ENCODE measurements at places on chromosomes 3 and 15.
A peak's percentile ranks its signal among the peaks of the same experiment; 100 is the strongest.

- DNase-seq: no peak
Observed at GRCh38 chr3:99708207-99708745, 69.9 kb downstream of the COL8A1 start.

- peak; percentile 48 for DNase-seq
Observed at GRCh38 chr15:35519541-35520149, 26.3 kb downstream of the DPH6 start.

- no peak for DNase-seq
Observed at GRCh38 chr3:58427661-58428361, 5.8 kb downstream of the PDHB start.

DNA sequence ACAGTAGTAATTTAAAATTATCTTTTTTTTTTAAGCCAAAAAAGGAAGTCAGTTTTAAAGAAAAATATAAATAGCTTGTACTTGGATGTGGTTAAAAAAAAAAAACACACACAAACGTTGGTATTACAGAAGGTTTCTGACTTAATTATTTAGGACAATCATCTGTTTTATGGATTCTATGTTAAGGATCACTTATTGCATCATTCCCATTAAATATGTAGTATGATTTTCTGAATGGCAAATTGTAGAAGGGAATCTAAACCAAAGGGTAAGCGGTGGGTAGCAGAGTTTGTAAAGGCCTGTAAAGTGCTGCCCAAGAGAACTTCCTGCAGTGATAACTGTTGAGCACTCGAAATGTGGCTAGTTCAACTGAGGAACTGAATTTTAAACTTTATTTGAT, 8.0 kb downstream of the SENP2 start:
- DNase-seq: no peak

DNA sequence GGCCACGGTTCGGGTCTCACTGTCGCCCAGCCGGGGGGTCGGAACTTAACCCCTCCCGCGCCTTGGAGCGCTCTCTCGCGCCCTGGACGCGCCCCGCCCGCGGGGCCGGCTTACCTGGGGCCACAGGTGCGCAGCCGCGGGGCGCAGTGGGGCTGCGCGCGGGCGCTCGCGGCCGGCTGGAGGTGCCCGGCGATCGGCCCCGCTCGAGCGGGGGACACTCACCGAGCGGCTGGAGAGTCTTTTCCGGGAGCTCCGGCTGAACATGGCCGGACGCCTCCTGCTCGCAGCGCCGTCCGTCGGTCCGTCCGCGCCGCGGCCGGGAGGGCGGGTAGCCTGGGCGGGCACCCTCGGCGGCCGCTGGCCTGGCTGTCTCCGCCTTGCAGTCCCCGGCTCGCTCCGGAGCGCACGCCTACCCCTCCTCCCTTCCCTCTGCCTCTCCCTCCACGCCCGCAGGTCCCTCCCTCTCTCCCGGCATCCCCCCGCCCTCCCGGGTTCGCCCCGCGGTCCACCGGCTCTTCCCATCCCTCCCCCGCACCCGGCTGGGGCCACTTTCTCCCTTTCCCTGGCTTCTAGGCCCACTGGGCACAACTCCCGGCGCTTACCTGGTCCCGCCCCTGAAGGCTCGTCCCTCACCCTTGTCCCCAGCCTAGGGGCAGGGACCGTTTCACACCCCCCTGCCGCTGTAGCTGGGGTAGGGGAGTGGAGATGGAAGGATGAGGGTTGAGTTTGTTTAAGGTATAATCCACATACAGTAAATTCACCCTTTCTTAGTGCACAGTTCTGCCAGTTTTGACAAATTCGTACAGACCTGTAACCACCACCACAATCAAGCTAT, 220.1 kb upstream of the PRICKLE2 start:
- DNase-seq: no peak

DNA sequence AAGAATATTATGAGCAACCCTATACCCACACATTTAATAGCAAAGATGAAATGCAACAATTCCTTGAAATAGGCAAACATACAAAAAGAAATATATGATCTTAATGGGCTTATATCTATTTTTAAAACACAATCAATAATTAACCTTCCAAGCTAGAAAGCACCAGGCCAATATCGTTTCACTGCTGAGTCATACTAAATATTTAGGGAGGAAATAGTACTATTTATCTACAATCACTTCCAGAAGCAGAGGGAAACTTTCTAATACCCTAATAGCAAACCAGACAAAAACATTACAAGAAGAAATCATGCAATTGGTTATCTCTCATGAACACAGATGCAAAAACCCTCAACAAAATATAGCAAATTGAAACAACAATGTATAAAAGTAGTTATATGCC, 207.8 kb downstream of the MTHFS start:
- no peak for DNase-seq

GRCh38 chr3:45509038-45509767, 85.3 kb upstream of the LIMD1 start:
- no peak for DNase-seq

- DNase-seq: peak; percentile 73
Observed at GRCh38 chr15:60326824-60327654, 70.7 kb downstream of the ANXA2 start.

DNA sequence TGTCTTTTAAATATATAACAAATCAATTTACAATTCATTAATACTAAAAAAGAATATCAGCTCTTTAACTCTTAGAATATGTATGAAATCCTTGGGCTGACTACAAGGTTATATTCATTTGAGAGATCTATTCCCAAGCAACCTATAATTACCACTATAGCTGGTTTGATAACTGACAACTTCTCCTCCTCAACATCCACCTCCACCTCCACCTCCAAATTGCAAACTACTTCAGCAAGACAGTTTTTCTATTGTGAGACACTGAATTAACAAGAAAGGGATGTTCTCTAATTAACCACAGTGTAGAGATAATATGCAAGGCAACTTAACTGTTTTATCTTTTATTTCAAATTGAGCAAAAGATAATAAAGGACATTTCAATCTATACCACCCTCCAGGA, 284.8 kb upstream of the ARL6 start:
- no peak for DNase-seq

- DNase-seq: no peak
Observed at GRCh38 chr3:16666206-16666605, 61.0 kb upstream of the DAZL start.

DNA sequence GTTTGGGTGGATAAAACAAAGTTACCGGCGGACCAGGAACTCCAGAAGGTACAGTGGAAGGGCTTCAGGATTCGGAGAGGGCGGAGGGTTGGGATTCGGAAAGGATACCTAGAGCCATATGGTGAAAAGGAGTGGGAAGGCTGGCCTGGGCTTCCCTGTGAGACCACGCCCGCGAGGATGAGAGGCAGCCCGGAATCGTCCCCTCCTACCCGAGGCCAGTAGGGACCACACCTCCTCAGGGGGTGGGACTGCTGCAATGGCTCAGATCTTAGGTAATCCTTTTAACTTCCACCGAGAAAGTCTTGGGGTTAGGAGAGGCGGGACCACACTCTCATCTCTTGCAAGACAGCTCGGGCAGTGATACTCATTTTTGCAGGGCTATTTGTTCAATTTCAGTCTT, 511.3 kb downstream of the OCA2 start:
- DNase-seq: no peak

DNA sequence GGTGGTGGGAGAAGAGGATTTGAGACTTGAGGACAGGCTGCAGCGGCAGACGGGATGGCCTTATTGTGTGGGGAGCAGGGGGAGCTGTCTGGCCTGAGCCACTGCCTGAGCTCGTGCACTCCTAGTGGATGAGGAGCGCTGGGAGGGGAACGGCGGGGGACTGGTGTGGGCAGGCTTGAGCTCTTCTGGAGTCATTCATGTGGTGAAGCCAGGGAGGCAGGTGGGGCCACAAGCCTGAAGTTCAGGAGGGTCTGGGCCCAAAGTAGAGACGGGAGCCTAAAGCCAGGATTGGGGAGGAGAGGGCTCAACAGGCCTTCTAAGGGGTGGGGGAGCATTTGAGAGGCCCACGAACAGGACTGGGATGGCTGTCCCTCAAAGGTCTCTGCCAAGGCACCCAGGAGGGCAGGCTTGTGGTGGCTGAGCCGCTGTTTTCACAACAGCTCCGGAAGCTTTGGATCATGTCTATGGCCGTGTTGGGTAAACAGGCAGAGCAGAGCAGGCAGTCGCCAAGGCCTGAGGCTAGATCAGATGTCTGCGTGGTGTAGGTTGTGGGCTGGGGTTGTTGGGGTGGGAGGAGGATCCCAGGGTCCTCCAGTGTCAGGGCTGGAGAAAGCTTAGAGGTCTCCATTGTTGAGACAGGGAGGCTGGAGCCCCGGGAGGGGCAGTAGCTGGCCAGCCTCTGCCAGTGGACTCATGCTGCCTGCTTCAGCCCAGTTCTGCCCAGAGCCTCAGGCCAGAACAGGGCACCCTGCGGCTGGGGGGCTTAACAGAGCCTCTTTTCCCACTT, 8.2 kb downstream of the PRKCD start:
- DNase-seq: no peak

DNA sequence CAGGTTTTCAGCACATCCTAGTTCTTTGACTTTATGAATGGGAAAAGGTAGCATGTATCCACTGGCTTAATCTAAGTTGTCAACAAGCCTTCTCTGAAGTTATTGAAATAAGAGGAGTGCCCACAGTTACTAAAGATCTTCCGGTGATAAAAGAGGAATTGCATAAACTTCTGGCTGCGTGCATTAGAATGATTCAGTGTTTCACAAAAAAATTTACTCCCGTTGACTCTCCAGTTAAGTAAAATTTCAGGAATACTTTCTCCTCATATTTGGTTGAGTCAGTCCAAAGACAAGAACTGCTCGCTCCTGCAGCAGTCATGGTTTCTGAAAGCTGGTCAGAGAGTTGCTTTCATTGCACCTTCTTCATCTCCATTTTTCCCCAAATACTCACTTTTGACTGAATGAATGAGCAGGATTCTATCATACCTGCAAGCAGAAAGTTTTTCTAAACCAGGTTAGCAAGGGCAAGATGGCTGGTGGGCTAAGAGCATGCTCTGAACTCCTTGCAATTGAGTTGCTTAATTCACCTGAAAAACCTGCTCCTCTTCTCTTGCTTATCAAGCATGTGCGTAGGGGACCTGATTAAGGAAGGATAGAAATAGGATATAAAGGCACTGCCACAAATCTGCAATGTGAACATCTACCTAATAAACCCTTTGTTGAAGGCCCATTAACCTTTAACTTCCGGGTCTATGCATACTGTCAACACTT, 64.2 kb upstream of the TIMP4 start:
- no peak for DNase-seq

GRCh38 chr3:181328346-181328745, 338.8 kb upstream of the DNAJC19 start:
- peak; percentile 18 for DNase-seq

GRCh38 chr3:23701716-23702597, 103.8 kb upstream of the UBE2E1 start:
- DNase-seq: peak; percentile 1

- peak; percentile 67 for DNase-seq
Observed at GRCh38 chr3:194404365-194405140, 5.5 kb upstream of the GP5 start.

GRCh38 chr15:79170256-79170664, 79.7 kb upstream of the RASGRF1 start:
- no peak for DNase-seq

DNA sequence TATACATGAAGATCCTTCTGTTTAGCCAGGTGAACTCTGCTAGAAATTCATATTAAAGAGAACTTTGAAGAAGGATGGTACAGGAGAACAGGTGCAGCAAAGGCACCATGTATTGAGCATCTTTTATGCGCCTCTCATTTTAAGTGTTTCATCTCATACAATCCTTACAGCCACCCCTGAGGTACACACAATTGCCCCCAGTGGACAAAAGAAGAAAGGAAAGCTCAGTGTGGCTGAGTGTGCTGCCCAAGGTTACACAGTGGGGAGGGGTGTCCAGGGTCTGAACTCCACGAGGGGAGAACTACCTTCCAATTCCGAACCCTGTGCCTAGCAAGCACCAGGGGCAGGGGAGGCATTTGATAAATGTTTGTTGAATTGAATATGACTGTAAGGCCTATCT, 98.6 kb downstream of the MECOM start:
- DNase-seq: no peak

GRCh38 chr3:13854492-13854891, 25.4 kb downstream of the WNT7A start:
- DNase-seq: no peak

GRCh38 chr3:18245721-18246120, 179.4 kb downstream of the SATB1 start:
- no peak for DNase-seq

- no peak for DNase-seq
Observed at GRCh38 chr3:148551767-148552260, 145.9 kb upstream of the AGTR1 start.

DNA sequence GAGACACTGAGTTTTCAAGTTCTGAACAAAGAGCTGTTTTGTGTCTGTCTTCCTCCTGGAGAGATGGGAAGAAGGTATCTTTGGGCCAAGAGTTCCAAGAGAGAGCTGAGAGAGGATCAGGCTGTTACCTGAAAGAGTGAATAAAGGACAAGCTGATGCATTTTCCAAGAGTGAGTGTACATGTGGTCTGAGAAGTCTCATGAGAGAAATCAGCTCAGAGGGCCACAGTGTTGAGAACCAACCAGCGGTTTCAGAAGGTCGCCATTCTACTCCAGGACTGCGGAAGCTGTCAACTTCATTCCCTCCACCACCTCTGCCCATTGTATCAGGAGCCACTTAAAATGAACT, 42.7 kb upstream of the PPP2R3A start:
- DNase-seq: no peak

GRCh38 chr3:103918336-103918735, 1448.4 kb upstream of the ALCAM start:
- DNase-seq: peak; percentile 97

DNA sequence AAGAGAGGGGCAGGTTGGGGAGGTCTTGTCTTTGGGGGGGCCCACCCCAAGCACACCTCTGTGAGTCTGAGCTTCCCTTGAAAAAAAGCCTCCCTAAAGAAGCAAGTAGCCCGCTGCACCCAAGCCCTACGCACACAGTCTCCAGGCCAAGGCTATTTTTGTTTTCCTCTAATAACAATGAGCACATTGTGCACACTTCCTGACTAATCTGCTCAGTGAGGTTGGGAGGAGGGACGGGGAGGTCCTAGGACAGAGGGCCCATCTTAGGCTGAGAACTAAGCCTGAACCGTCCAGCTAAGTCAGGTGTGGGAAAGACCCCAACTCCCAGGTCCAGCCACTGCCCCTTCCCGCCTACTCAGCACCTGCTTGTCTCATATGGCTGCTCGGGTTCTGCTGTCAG, 87.2 kb downstream of the HMG20A start:
- no peak for DNase-seq

DNA sequence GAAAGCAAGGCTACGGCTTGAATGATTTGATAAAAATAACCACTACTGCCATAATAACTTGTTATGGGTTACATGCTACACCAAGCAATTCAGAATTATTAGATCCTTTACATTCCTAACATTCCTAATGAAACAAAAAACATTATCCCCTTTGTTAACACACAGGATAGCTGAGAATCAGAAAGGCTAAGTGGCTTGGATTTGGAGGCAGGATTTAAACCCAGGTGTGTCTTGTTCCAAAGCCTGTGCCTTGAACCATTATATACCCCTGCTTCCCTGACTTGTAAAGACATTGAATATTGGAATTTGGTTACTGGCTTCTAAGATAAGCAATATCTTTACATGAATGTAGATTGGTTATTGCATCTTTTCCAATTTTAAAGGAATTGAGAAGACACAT, 417.1 kb upstream of the GOLIM4 start:
- DNase-seq: no peak

- DNase-seq: no peak
Observed at GRCh38 chr3:125042725-125043406, 12.9 kb downstream of the HEG1 start.

All from NCI-H1436 (cell line).